ENCODE measurements at places on chromosomes 1 and 21. TPM values are rescaled to one million over a fixed set of nuclear protein-coding genes. Genes with fewer than 3 reads are reported as not detected.

IFI44L gene
- 23.5 TPM for total RNA-seq

GPR37L1 gene
- not detected for total RNA-seq

NLRP3 gene
- 0.16 TPM for total RNA-seq

DNA sequence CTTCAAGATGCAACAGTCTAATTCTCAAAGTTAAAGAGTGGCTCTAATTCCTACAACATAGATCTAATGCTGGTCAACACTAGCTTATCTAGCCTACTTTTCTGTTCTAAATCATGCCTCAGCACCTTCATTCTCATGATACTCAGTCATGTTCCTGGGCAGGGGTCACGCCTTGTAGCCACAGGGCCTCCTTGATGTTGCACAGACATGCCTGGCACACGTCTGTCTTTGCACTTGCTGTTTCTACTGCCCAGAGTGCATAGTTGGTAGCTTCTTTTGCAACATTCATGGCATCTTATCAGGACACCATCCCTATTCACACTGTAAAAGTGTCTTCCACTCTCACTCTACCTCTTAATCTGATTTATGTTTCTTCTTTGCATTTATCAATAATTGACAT is 76.6 kb downstream of the TBX15 start:
- DNase-seq: no peak

DNA sequence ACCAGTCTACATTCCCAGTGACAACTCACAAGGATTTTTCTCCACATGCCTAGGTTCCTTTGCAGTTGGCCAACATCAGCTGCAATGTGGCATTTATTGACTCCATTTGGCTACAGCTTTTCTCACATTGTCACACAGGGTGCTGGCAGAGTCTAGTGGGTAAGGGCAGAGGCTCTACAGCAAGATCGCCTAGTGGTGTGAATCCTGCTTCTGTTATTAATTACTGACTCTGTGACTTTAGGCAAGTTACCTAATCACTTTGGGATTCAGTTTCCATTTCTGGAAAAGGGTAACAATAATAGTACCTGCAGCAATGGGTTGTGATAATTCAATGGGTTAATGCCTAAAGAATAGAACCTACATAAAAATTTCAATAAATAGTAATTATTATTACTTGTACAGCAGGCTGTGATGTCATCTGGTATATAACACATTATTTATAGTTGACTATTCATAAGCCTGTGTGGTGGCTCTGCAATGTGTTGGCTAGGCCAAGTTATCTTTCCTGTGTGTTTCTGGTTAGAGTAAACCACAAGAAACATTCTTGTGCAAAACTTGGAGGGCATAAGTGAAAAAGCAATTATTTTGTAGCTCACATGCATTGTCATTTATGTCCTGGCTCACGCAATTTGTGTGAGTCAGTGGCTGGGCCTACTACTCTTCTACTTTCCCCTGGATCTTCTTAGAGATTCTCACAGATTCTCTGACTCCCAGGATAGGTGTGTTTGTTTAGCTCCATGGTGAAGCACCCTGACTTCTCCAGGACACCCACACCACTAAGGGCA is 59.5 kb downstream of the PTGS2 start:
- DNase-seq: peak; percentile 66

GRCh38 chr1:160085686-160086455 is 4.5 kb downstream of the KCNJ9 start:
- DNase-seq: peak; percentile 93

- no peak for DNase-seq
Measured at GRCh38 chr21:41137401-41137800, 30.6 kb upstream of the BACE2 start.

- no peak for DNase-seq
Measured at GRCh38 chr1:223248001-223248769, 105.1 kb upstream of the TLR5 start.

GRCh38 chr1:180188091-180188506 is 33.4 kb downstream of the QSOX1 start:
- DNase-seq: no peak

All from activated CD4-positive, alpha-beta T cell treated with anti-CD3 and anti-CD28 coated beads, Interleukin-2, amount 10 ng/mL, durations not matched to agents 24 days and 14 days (primary cell).